ENCODE measurements at places on chromosomes 7 and 10.

DNA sequence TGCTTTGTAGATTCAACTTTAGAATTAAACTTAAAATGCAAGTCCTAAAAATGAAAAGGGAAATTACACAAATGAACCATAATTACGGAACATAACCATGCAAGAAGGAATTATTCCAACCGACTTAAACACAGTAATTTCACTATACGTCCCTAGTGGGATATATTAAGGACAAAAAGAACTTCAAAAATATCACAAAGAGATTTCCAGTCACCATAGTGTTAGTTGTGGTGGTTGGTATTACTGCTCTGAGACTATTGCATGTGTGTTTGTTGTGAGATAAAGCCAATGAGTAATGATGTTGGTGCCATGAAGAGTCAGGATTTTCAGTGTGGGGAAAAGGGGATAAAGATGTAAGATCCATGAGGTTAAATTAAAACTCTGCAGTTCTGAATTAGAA, 49.6 kb downstream of the KCNH2 start:
- no peak for DNase-seq

GRCh38 chr10:76350583-76350982, 919.2 kb downstream of the LRMDA start:
- no peak for DNase-seq

DNA sequence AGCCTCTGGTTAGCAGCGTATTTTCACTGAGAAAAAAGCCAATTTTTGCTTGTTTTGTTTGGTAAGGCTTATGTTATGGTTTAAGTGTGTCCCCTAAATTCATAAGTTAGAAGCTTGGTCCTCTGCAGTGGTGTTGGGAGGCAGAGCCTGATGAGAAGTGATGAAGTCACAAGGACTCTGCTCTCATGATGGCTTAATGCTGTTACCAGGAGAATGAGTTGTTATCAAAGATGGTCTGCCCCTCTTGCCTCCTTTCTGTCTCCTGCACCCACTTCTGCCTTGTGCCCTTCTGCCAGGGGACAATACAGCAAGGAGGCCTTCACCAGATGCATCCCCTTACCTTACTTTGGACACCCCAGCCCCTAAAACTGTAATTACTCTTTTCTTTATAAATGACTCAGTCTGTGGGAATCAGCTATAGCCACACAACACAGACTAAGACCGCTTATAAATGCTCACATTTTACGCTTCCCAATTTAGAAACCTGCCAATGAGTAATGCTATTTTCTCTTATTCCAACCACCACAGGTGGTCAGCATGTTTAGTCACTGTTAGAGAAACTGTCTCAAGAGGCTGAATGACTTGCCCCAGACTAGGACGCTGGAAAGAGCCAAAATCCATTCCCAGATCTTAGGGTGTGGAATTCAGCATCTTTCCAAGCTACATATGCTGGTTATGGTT, 6.1 kb upstream of the PKD1L1 start:
- no peak for DNase-seq

DNA sequence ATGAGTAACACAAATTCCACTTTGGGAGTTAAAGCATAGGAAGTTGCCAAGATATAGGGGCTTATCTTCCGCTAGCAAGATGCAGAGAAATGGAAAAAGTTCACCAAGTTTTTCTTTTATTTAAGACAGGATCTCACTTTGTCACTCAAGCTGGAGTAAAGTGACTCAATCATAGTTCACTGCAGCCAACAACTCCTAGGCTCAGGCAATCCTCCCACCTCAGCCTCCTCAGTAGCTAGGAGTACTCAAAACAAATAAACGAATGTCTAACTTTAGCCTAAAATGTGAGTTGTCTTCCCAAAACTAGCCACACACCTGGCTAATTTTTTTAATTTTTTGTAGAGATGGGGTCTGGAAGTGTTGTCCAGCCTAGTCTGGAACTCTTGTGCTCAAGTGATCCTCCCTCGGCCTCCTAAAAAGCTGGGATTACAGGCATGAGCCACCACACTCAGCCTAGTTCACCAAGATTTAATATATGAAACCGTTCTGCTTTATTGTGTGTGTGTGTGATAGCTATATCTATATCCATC, 9.9 kb downstream of the VIM start:
- DNase-seq = no peak

GRCh38 chr10:71880425-71881306, 29.6 kb upstream of the PSAP start:
- no peak for DNase-seq

GRCh38 chr7:11210374-11210773, 236.7 kb downstream of the PHF14 start:
- no peak for DNase-seq

DNA sequence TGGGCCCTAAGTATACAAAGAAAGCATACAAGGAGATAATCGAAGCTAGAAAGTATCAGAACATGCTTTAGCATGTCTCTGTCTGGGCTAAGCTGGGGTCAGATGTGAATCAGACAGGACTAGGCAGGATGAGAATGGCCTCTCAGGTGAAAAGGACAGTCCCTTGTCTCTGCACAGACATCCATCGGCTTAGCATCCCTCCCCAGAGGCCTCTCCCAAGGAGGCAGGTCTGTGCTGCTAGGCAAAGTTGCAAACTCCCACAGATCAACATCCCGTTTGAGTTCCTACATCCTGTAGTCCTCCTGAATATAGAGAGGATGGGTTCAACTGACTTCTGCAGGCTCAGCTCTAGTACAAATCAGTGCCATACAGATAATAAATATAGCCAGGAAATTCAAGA, 24.5 kb downstream of the CHST15 start:
- DNase-seq = no peak

DNA sequence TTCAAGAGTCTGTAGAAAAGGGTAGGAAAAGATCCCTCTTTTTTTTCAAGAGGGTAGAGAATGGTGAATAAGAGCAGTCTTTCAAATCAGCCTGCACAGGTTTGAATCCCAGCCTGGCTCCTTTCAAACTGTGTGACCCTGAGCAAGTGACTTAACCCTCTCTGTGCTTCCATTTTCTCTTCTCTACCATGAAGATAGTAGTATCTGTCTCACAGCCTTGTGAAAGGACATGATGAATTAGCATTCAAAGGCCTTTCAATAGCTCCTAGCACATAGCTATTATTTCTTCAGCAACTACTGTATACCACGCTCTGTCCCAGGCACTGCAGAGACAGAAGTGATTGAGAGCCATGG, 25.4 kb downstream of the LEP start:
- no peak for DNase-seq

- no peak for DNase-seq
Measured at GRCh38 chr10:6446711-6447110, 133.4 kb downstream of the PRKCQ start.

DNA sequence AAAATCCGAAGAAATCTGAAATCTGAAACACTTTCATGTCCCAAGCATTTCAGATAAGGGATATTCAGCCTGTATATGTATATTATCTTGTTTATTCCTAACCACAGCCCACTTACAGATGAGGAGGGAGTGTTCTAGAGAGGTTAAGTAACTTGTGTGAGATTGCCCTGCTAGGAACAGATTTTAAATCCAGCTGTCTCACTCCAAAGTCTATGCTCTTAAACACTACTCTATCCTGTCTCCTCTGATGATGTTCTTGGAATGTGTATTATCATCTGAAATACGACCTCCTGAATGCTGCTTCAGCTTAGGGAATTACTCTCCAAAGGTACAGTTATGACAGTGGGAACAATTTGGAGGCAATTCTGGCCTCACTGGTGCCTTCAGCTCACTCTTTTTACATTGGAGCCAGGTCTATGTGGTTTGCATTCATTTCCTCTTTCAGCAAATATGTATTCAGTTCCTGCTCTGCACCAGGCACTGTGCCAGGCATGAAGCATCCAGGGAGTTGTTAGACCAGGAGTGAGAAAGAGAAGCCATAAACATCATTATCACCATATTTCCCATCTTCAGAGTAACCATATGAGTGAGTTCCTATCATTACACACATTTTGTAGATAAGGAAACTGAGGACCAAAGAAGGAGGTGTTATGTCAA, 70.2 kb downstream of the NOC3L start:
- DNase-seq = peak; percentile 49

GRCh38 chr10:112208292-112208691, 24.7 kb upstream of the GPAM start:
- peak; percentile 55 for DNase-seq

- DNase-seq = no peak
Measured at GRCh38 chr10:133422223-133422806, 2.1 kb downstream of the SPRN start.

DNA sequence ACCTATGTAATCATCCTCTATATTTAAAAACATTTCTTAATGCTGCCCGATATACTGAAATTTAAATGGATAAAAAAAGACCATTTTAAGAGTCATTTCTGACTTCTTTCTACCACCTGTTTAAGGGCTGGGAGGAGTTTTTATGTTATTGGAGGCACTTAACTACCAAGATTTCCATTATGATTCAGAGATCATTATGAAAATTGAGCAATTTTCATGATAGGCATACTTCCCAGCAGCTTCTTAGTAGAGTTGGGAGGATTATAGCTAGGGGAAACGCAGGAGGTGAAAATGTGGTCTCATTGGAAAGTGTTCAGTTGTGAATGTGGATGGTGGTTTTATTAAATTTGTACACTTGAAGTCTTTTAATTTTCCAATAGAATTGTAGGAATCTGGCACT, 28.4 kb upstream of the FAM204A start:
- no peak for DNase-seq

DNA sequence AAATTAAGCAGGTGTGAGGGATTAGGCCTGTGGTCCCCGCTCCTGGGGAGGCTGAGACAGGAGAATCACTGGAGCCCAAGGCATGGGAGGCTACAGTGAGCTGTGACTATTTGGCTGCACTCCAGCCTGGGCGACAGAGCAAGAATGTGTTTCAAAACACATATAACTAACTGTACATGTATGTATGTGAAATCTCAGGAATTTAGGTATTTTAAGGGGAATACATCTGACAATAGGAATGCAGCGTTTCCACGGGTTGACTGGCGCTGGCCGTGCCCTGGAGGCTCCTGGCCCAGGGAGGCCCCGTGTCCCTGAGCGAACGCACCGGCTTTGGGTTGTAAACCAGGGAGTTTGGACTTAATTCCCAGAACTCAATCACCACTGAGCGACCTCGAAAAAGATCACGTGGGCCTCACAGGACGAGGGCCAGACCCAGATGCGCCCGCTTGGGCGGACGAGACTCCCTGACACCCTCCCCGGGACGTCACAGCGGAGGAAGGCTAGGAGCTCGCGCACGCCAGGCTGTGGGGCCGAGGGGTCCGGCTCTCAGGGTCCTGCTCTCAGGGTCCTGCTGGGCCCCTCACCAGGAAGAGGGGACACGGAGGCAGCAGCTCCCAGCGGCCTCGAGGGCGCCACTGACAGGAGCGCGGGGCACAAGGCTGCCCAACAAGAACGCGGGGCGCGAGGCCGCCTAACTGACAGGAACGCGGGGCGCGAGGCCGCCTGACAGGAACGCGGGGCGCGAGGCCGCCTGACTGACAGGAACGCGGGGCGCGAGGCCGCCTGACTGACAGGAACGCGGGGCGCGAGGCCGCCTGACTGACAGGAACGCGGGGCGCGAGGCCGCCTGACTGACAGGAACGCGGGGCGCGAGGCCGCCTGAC, 18.4 kb downstream of the PTPRN2 start:
- no peak for DNase-seq

DNA sequence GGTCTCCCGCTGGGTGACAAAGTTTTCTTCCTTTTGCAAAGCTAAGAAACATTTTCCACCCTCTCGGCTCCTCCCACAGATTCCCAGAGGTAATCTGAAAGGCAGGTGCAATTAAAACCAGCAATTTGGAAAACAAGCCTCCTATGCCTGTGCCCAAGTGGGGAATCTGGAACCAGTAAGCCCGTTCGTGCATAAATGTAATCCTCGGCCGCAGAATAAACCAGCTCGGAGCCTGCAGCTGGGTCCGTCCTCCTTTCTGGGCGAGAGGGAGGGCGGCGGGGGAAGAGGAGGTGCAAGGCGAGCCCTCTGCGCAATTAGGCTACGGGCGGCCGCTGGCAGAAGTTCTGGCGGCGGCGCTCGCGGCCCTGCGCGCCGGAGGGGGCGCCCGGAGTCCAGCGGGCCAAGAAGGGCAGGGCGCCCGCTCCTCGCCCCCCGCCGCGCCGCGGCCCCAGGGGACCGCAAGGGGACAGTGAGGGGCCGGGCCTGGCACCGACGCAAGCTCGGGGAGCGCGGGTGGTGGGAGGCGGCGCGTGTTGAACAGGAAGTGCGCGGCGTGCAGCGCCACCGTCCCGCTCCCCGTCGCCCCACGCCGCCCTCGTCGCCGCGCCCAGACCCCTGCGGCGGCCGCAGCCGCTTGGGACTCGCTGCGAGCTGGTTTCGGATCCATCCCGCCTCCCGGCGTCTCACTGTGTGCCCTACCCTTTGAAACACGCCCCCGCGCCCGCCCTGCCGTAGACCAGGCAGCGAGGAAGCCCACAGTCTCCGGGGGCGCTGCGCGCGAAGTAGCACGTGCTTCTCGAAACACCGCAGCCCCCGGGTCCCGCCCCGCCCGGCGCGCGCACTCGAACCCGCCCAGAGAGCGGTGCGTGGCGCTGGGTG, at the start of gene PRKAG2:
PRKAG2 (minus strand) TSS at position 217 of the 879 bp plus-strand sequence. CDS start 495 bp downstream, outside the sequence.
- no peak for DNase-seq

DNA sequence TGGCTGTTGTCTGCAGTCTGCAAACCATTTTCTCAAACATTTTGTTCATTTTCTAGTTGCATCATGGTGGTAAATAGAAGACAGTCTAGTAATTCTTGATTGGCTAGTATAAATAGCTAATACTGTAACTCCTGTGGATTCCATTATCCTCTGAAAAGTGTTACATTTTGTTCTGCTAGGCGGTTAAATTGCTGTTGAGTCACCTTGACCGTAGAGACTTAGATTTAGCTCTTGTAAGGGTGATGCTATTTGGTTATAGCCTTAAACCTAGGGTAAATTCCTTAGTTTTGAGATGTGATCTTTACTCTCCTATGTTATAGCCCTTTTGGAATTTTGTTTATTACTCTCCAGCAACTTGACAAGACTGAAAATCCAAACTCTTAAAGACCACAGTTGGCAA, 58.8 kb downstream of the SHOC2 start:
- peak; percentile 31 for DNase-seq

GRCh38 chr7:18109762-18110161, 82.1 kb upstream of the PRPS1L1 start:
- DNase-seq = no peak

- DNase-seq = no peak
Measured at GRCh38 chr7:75698358-75698757, 40.4 kb downstream of the HIP1 start.

DNA sequence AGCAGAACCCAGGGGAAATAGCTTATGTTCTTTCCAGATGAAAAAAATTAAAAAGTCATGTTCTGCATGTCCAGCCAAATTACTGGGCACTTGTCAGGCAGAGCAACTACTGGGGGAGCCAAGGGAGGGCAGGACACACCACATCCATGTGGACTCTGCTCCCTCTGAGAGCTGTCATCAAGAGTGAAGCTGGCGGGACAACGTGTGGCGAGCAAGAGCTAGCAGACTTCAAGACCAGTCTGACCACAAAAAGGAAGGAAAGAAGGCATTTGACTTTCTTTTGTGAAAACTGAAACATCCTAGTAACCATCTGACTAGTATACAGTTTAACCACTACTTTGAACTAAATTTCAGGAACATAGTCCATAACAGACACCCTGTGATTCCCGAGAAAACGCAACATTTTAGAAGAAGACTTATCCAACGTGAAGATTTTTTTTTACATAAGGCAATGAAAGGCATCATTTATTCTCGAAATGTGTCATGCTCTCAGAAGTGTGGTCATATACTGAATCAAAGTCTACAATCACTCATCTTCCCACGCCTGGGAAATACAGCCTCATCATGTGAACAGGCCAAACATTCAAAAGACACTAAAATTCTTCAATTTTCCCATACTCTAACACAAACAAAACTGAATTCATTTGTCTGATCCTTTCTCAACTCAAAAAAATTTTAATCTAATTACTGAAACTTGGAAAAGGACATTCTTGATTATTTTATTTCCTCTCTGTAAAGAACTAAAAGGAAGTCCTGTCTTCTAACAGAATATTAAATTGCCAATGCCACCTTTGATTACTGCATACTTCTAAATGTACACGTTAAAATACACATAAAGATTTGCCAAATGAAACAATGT, 15.5 kb downstream of the CYTH3 start:
- no peak for DNase-seq

All from AG04449 (cell line).